Epithelial cell of esophagus (primary cell): ENCODE measurements at places on chromosomes 7 and 10.
A peak's percentile ranks its signal among the peaks of the same experiment; 100 is the strongest.

GRCh38 chr10:65518379-65518778 lies 1407.5 kb upstream of the LRRTM3 start:
- peak; percentile 5 for DNase-seq

DNA sequence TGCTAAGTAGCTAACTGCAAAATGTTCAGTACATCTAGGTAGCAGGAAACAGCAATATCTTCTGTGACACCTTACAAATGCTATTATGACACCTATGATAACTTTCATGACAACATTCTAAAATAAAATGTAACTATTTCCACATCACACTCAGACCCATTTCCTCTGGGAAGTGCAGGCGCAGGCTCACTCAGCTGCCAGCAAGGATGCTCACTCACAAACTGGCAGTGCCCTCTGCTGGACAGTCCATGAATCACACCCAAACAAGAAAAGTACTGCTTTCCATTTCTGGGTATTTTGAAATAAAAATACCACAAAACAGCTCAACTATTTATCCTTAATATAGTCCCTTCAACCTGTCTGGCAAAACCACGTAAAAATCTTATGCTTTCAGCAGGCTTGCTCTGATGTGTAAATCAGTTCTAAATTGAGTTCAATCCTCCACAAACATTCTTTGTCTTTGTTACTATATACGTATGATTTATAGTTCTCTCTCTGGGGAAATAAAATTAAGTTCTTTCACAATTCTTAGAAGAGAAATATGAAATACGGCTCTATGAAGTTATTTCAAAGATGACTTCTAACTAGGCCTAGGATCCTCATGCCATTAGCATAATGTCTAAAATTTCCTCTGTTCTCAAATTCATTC lies 176.6 kb downstream of the PARD3 start:
- DNase-seq, result peak; percentile 87

- no peak for DNase-seq
Measured at GRCh38 chr10:61321041-61321857, 131.9 kb downstream of the TMEM26 start.

DNA sequence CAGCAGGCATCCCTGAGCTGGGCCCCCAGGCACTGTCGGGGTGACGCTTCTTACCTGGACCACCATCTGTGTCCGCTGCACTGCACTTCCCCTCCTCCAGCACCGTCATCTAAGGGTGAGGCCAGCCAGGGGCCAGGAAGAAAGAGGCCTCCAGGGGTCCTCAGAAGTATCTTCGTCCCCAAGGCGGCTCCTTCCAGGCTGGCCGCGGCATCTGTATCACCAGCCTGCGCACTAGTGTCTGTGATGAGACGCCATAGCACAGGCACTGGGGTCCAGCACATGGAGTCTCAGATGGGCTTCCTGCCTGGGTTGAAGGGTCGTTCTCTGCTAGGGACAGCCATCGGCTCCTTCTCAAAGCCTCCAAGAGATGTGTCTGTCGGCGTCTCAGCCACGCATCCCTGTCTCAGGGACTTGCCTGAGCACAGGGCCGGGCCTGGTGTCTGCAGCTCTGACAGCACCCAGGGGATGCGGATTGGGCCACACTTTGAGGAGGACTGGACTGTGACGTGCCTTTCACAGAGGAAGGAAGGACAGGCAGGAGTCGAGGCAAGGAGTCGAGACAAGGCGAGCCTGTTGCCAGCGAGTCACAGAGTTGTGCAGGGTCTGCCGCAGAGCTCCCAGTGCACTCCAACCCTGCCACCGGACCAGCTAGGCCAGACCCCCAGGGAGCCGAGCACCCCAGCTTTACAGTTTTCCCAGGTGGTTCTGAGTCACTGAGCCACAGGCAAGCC lies 101.5 kb upstream of the DIP2C start:
- DNase-seq, result no peak
